Activated gamma-delta T cell treated with anti-CD3 and anti-CD28 coated beads, Interleukin-2, amount 50 U/mL, for 16 hours (primary cell): ENCODE measurements at places on chromosomes 13 and 19.

DNA sequence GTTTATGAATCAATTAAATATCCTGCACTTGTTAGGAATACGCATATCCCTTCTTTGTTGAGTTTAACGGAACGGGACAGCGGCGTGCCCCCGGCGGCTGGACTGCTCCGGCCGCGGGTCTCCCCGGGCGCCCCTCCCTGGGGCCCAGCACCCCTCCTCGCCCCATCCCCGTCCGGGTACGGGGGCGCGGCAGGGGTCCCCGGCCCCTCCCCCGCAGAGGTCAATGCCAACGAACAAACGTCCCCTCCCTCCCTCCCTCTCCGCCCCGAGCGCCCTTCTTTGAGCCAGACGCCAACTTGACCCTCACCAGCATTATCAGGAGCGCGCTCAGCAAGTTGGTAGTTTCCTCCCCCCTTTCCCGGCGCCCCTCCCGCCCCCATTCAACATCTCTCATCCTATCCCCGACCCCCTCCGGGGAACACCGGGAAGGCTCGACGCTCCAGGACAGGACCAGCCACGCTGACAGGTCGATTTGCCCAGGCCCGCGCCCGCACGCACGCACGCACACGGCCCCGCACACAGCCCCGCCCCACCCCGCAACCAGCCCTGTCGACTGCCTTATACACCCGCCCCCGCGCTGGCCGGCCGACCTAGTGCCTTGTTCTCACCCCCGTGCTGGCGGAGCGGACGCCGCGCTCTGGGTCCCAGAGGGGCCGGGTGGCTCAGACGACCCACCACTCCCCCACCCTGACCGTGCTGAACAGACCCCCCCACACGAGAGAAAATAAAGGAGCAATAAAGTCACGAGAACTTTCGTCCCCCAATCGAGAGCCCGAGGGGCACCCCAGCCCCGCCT is 5.0 kb downstream of the LYL1 start:
- no peak for DNase-seq

- DNase-seq: no peak
Measured at GRCh38 chr13:73684286-73684685, 449.9 kb downstream of the KLF12 start.

DNA sequence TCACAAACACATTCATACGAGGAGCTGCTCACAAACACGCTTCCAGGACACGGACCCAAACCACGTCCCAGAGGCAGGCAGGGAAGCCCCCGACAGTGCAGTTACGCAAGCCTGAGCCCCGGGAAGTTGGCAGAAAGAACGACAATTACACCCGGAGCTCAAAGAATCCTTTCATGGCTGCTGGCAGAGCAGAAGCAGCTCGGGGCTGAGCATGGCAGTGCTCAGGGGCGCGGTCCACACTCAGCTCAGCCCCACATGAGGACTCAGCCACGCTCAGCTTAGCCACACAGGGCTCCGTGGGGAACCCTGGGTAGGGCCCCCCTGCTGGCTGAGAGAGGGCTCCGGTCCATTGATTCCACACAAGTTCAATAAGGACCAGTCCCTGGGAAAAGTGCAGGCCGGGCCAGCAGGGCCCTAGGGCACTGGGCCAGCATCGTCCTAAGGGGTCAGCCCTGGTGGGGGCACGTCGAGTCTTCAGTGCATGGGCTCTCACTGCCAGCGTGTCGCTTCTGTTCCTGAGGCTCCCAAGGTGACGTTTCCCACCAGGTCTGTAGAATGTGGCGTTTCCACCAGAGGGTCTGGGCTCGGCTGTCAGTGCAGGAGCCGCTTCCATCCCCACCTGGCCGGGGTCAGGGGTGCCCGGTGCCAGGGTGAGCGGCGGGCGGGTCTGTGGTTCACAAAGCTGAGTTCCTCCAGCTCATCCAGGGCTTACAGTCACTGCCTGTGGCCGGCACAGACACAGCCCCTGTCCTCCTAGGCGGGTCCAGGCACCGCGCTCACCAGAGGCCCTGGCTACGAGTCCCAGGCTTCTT is 23.1 kb downstream of the GAS6 start:
- DNase-seq: no peak

DNA sequence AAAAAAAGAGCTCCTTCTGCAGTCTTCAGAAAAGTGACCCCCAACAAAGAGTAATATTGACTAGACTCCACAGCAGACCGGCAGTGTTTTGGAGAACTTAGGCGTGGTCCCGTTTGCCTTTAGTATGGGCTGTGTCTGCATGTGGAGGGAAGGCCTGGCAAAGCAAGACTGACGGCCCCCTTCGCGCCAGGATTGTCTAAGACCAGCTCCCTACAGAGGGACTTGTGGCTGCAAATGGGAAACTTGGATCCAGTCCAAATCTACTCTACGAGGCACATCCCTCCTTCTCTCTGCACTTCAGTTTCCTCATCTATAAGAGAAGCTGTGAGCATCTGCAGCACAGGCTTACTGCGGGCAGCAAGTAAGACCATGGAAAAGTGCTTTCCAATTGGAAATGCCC is 350.0 kb downstream of the ZNF536 start:
- no peak for DNase-seq

DNA sequence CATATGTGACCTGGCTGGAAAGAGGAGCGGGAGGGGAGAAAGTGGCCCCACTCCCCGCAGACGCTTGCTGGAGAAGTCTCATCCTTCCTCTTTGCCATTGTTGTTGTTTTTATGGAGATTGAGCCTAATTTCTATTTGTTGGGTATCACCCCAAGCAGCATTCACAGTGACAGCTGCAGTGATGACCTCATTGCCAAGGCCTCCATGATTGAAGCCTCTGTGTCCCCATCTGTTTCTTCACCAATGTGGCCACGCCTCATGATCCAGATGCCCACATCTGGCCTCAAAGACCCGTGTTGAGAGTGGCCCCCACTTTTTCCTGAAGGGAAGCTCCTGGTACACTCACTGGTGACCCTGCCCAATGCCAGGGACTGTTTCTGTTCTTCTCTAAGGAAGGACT is 154.2 kb downstream of the SLC7A1 start:
- DNase-seq: no peak

GRCh38 chr13:30443957-30444404 is 21.7 kb downstream of the UBE2L5 start:
- no peak for DNase-seq

GRCh38 chr19:48221628-48222027 is 34.1 kb downstream of the CARD8 start:
- no peak for DNase-seq

DNA sequence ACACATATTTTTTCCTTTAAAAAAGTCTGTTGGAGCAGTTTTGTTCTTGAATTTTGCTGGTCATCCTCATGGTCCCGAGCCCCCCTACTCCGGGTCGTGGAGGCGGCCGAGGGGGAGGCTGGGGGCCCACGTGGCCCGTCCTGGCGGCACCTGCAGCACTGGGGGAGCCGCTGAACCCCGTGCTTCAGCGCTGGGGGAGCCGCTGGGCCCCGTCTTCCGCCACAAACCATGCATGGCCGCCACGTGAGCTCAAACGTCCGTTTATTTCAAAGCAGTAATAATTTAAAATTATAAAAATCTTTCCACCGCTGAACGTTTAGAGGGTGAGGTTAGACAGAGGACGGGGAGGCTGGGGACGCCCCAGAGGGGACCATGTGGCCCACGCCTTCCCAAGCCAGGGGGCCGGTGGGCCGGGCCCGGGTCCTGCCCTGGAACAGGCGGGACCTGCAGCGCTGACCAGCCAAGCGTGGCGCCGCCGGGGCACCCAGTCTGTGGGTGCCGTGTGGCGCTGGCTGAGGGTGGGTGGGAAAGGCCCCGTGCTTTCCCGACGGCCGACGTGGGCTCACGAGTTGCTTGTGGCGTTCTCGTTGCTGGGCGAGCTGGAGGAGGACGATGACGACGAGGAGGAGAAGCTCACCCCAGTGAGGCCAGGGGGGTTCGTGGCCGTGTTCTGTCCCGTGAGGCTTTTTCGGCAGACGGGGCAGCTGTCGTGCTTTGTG is 8.0 kb downstream of the FGF22 start:
- no peak for DNase-seq

GRCh38 chr13:91701975-91702374 is 303.6 kb downstream of the GPC5 start:
- no peak for DNase-seq

GRCh38 chr19:15453906-15454860 is 4.4 kb upstream of the WIZ start:
- no peak for DNase-seq

DNA sequence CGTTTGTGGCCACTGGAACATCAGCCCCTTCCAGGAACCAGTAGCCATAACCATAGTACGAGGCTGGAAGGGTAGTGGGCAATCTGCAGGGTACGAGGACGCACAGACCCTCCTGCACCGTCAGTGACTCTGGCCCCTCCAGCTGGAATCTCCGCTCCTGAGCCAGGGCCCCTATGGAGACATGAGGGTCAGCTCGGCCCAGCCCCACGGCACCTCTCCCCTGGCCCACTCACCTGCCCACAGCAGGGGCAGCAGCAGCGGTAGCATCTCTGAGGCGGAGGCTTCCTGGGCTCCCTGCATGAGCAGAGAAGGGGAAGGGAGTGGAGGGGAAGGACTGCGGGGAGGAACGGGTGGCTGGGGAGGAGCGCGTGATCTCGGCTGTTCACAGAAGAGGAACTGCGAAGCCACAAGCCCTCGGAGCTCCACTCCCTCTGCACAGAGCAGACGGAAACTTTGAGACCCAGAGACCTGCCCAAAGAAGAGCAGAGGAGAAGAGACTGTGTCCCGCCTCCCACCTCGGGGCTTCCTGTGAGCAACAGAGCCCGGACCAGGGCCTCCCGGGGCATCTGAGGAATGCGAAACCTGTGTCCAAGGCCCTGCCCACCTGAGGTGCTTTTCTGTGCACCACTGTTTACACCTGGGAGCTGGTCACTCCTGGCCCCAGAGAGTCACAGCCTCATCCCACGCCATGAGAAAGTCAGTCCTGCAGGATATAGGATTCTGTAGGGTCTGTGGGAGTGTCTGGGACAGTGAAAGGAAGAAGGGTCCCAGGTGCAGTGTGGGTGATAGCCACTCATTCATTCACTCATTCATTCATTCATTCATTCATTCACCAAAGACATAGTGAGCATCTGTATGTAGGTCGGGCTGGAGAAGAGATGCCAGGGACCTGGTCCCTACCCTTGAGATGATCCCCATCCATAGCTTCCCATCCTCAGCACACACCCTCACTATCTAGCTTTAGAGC is at the start of gene SIGLEC6:
SIGLEC6 (minus strand) TSS at position 322 of the 967 bp plus-strand sequence; CDS start at position 300, 22 bp downstream.
- DNase-seq: no peak

GRCh38 chr13:103431856-103432255 is 365.6 kb upstream of the SLC10A2 start:
- DNase-seq: no peak

DNA sequence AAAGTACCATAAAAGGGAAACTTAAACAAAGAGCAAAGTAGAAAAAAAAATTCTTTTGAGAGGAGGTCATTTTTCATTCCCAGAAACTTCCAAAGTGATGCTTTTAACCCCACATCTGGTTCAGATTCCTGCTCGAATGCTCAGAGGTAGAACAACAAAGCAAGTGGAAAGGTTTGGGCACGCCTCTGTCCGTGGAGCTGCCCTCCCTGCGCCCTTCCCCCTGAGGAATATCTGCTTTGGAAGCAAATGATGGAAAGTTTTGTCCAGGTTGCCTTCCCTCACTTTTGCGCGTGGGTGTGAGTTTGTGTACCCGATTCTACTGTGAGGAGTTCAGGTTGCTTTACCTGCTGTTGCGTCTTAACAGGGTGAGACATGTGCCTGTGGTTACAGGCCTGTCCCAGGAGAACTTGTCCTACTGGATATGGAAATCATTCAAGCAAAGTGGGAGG is 110.2 kb downstream of the KLF5 start:
- DNase-seq: no peak

GRCh38 chr13:108816375-108816774 is 187.0 kb downstream of the MYO16 start:
- DNase-seq: no peak

DNA sequence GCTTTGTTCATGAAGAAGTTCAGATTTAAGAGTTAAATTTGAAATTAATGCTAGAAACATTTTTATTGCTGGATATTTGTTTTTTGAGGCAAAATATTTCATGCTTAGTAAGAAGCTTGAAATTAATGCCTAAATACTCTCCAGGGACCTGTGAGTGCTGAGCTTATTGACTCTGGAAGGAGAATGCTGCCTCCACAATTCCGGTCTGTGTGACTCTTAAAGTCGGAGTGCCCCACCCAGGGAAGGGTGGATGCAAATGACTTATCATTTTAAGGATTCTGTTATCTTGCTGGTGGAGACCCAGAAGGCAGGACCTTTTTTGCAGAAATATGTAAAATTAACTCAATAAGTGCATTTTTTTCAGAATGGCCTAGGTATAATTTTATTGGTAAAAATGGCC is 143.8 kb upstream of the RXFP2 start:
- DNase-seq: no peak

DNA sequence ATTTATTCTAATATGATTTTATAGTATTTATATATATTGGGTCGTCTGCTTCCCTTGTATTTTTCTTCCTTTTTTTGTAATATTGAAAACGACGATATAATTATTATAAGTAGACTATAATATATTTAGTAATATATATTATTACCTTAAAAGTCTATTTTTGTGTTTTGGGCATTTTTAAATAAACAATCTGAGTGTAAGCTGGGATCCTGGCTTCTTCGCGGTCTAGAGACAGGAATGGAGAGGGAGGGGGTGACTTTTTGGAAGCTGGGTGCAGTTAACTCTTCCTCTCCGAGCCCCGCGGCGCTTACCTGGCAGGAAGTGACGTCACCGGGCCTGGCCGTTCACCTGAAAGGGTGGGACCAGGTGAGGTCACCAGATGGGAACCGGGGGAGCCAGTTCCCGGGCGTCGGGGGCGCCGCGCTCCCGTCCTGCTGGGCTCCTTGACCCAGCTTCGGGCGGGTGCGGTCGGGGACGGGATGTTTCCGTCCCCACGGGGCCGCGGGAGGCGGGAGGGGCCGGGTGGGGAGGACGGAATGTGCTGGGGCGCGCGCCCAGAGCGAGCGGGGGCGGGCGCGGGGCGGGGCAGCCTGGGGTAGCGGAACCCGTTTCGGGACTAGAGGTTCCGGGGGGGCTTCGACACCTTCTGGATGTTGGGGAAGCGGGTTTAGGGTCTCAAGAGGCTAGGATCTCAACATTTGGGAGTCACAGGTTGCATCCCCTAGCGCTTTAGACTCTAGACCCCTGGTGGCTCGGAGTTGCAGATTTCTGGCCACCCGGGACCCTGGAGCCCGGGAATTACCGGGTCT is 2.8 kb downstream of the ZFP36 start:
- peak; percentile 64 for DNase-seq

GRCh38 chr13:25281935-25282332 is 5.4 kb downstream of the MTMR6 start:
- DNase-seq: no peak

DNA sequence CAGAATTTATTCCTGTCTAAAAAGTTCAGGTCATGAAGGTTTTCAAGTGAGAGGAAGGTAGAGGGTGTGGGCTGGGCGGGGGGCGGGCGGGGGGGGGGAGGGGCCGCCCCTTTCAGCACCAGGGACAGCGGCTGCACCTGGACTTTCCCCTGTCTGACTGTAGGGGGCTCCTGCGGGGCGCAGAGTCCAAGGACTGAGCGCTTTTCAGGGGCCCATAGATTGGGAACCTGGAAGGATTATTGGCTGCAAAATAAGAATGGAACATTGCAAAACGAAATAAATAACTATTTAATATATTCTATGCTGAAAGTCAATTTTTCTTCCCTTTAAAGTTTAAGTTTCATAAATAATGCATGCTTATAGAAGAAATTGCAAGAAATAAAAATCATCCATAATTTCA is 8.9 kb upstream of the CYP4F3 start:
- peak; percentile 11 for DNase-seq

GRCh38 chr13:100497389-100497788 is 91.2 kb downstream of the GGACT start:
- no peak for DNase-seq

GRCh38 chr13:94608586-94608985 is 6.9 kb downstream of the GPR180 start:
- no peak for DNase-seq

GRCh38 chr19:35375505-35376307 is 4.8 kb downstream of the GPR42 start:
- no peak for DNase-seq

GRCh38 chr19:44796701-44797115 is 12.2 kb upstream of the BCAM start:
- DNase-seq: no peak
